ENCODE measurements at places on chromosomes 12 and 14. TPM values are rescaled to one million over a fixed set of nuclear protein-coding genes. Genes with fewer than 3 reads are reported as not detected.

GRCh38 chr12:48882315-48882687 lies 16.6 kb upstream of the RND1 start:
- DNase-seq: no peak

DNA sequence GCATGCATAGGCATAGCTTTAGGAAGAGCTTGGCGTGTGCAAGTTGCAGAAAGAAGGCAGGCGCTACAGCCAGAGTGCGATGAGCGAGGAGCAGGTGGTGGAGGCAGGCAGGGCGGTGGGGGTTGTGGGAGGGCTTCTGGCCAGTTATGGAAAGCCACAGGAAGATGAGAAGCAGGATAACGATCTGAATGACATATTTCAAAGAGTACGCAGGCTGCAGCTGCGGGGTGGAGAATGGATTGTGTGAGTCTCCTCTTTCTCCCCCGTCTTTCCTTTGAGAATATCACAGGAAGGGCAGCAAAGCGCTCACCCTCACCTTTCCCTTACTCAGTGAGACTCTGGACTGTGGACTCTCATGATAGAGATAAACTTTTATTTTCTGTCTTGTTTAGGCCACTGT lies 48.7 kb upstream of the PLXNC1 start:
- DNase-seq: no peak

- DNase-seq: peak; percentile 9
Observed at GRCh38 chr12:40775661-40776060, 83.4 kb downstream of the CNTN1 start.

DNA sequence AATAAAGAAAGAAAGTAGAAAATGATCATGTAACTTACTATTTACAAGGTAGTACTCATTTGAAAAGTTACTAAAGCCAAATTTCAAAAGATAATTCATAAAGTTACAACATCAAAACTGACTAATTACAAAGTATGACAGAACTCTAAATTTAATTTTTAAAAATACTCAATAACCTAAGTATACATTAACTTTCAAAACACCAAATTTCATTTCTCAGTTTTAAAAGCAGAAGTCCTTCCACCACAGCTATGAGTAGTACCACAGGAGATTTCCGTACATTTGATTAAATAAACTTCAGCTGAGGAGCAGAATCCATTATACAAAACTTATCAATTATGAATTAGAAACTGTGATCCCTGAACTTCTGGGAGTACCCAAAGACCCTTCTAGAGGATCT lies 100.8 kb upstream of the BBS10 start:
- no peak for DNase-seq

DNA sequence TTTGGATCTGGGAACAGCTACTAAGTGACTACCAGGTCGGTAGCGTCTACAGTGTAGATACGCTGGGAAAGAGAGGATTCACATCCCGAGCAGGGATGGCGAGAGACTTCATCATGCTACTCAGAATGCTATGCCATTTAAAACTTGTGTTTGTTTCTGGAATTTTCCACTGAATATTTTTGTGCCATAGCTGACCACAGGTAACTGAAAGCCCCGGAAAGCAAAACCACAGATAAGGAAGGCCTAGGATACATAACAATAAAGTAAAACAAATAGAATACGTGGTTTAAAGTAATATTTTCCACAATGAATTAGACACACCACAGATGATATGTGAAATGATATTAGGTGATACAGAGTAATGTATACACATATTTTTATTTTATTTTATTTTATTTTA lies 7.9 kb upstream of the HCAR1 start:
- DNase-seq: no peak

DNA sequence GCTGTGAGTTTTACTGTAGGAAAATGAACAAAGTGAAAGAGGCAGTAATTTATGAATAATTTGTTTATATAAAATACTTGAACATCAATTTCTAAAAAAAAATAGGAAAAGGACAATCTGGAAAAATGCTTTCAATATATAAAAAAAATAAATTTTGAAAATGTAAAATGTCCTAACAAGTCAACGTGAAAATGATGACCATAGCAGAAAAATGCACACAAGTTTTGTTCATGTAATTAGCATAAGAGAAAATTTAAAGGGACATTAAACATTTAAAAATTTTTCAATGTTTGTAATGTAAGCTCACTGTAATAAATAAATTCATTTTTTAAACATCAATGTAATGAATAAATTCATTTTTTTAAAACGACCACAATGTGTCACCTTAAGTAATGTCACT lies 214.8 kb upstream of the ATXN7L3B start:
- DNase-seq: no peak

GRCh38 chr12:113333877-113334785 lies 778 bp downstream of the SLC8B1 start:
- no peak for DNase-seq

GRCh38 chr12:15996254-15996653 lies 85.1 kb downstream of the DERA start:
- no peak for DNase-seq

GRCh38 chr12:80056845-80057244 lies 42.5 kb upstream of the OTOGL start:
- DNase-seq: no peak

- DNase-seq: no peak
Observed at GRCh38 chr12:70842136-70842535, 78.4 kb downstream of the PTPRR start.

Gene FGF23
- total RNA-seq: not detected

Gene IFT81
- total RNA-seq: 21.9 TPM

Gene BBOF1
- 11.2 TPM for total RNA-seq

Gene PLEKHD1
- 0.20 TPM for total RNA-seq

Gene MFAP5
- total RNA-seq: 125 TPM

Measured in skin of body (tissue), 3 donors.